ENCODE measurements at places on chromosomes 3 and 15.

DNA sequence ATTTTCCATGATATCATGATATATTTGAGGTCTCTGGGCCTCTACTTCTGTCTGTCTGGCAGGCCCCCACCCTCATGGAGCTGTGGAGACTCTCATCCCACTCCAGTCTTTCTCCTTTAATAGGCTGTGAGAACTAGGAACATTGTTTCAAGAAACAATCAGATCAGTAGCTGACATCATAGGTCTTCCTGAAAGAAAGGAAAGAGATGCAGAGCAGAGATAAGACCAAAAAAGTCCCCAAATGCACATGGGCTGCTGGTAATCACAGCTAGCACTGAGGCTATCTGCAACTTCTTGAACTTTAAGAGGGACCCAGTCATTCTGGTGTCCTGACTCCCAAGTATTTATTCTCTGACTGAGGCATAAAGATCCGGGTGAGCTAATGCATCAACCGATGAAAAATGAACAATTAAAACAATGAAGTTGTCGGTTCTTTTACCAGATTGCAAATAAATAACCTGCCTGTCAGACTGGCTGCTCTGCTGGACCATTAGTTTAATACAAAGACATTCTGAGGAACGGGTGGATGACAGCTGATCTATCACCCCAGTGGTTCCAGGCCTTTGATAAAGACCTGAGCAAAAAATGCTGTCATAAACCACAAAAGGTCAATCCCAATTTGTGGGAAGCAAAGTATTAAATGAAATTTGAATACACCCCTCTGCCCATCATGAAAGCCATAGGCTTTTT lies 780.8 kb upstream of the GOLIM4 start:
- DNase-seq, result no peak

GRCh38 chr3:153138276-153139210 lies 23.5 kb upstream of the RAP2B start:
- no peak for DNase-seq

- no peak for DNase-seq
These were observed 20.1 kb upstream of the MINAR1 start for GRCh38 chr15:79412010-79412409.

GRCh38 chr3:24605511-24606028 lies 110.9 kb upstream of the THRB start:
- DNase-seq, result no peak

DNA sequence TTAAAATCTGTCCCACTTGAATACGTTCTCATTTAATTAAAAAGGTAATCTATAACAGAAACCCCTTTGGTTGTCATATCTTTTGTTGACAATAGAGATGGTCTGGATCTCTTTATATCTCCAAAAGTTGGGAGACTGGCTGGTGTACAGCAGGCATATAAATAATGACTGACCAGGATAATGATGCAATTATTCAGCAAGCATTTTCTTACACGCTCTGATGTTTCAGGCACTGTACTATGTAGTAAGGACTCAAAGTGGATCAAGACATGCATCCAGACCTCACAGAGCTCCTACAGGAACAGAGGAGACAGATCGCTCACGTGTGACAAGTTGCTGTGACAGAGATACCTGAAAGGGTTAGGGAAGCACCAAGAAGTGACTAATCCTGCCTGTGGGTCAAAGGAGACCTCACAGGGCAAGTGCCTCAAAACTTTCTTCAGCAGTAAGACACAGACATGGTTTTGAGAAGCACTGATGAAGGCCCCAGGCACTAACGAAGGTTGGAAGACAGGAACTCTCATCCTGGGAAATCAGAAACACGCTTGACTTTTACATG lies 25.7 kb downstream of the VPS39 start:
- no peak for DNase-seq

- no peak for DNase-seq
These were observed 4.1 kb downstream of the MBNL1 start for GRCh38 chr3:152272771-152273242.

GRCh38 chr3:133476971-133477375 lies 77.1 kb downstream of the BFSP2 start:
- no peak for DNase-seq

- DNase-seq, result no peak
These were observed 61.9 kb downstream of the TM4SF4 start for GRCh38 chr3:149536429-149536828.

DNA sequence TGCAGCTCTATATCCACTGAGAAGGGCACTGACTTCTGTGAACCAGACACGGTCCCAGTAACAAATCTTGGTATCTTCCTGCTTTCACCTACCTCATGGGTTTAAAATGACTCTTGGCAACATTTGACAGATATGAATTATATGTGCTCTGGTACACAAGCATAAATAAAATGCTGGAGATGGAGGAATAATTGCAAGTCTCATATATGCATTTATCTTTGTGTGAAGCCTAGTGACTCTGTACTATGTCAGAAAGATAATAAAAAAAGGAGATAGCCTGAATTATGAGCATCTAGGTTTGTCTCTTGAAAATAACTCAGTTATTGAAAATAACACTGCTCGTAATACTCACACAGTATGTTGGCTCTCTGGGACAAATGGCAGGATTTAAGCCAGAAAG lies 167.1 kb upstream of the CRBN start:
- no peak for DNase-seq

GRCh38 chr3:81279481-81280379 lies 481.7 kb downstream of the GBE1 start:
- DNase-seq, result no peak

GRCh38 chr3:100697723-100698285 lies 11.5 kb upstream of the TFG start:
- DNase-seq, result no peak

Measured in stimulated activated CD4-positive, alpha-beta T cell treated with anti-CD3 and anti-CD28 coated beads, Interleukin-1b, Interleukin-23, amount 100 ng/mL, for 1 hour (primary cell).